Omental fat pad (tissue), 4 donors: ENCODE measurements at places on chromosomes 16 and 17.

- DNase-seq, result no peak
Observed at GRCh38 chr17:58786586-58787295, 31.1 kb downstream of the PPM1E start.

DNA sequence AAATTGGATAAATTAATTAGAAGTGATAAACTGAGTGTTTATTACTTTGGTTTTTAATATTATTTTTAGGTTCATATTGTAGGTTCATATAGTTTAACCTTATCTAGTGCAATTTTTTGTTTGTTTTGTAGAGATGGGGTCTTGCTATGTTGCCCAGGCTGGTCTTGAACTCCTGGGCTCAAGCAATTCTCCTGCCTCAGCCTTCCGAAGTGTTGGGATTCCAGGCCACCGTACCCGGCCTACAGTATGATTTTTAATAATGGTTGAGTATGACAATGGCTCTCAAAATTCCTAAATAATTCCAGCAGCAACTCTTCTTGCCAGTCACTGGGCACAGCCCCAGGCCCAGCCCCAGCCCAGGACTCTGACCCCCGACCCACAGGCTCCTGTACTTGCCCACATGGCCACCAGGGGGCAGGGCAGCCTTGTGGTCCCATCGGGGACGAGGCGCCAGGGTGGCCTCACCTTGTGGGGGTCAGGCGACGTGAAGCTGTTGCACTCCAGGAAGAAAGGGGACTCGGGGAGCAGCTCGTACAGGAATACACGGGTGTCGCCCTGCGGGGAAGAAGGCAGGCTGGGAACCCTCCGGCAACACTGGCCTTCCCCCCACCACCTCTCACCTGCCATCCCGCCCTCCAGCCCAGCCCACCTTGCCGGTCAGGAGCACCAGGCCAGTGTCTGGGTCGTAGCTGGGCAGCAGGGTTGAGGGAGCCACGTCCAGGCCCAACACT lies 7.9 kb upstream of the PAM16 start:
- no peak for DNase-seq

DNA sequence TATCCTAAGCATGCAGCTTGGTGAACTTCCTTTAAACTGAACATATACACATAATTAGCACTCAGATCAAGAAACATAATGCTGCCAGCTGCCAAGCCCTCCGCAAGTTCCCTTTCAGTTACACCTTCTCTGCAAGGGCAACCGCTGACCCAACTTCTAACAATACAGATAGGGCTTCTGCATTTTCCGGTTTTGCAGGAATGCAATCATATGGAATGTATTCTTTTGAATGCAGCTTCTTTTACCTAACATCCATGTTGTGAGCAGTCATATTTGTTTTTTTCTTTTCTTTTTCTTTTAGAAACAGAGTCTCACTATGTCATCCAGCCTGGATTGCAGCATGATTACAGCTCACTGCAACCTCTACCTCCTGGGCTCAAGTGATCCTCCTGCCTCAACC lies 110.7 kb downstream of the GSG1L start:
- no peak for DNase-seq

DNA sequence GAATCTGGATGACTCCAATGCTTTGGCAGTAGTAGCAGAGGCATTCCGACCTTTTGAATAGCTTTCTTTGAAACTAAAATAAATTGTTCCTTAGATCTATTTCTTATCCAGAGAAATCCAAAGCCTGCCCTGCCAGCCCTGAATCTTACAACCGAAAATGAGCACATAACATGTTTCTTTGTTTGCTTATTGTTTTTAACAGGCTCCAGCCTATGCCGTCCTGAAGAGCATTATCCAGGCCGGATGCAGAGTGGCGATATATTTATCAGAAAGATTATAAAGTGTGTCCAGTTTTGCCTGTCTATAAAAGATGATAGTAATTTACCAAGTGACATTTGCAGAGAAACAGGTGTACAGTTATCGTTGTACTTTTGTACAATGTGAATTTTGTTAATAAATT lies 10.5 kb downstream of the COQ7 start:
- DNase-seq, result no peak

GRCh38 chr16:249431-249830 lies 14.8 kb downstream of the FAM234A start:
- no peak for DNase-seq

DNA sequence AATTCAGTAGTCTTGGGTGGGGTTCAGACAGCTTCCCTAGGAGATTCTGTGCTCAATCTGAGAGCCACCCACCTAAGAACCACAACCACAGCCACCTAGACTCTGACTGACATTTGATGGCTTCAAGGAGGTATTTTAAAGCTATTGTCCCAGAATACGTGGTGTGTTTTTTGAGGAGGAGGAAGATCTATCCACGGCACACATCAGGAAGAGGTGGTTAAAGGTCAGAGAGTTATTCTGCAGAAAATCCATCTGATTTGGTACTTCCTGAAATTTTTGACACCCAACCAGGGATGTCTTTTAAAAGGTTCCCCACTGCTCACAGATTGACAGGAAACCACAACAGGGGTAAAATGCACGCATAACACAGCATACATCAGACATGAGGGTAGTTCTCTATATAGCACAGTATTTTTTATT lies 25.1 kb downstream of the SMARCE1 start:
- no peak for DNase-seq

GRCh38 chr16:30076276-30076791 lies 540 bp downstream of the PPP4C start:
- no peak for DNase-seq
